ENCODE measurements at places on chromosomes 1 and 21. TPM values are rescaled to one million over a fixed set of nuclear protein-coding genes. Genes with fewer than 3 reads are reported as not detected.

Gene PRKAA2
- total RNA-seq, result 2.5 TPM

Gene TTC34
- 0.26 TPM for total RNA-seq

Gene SAMD11
- total RNA-seq, result 46.1 TPM

Gene RAB25
- total RNA-seq, result 3.4 TPM

Gene PYHIN1
- total RNA-seq, result not detected

Gene TMOD4
- not detected for total RNA-seq

Gene NTMT2
- not detected for total RNA-seq

Gene CFAP74
- total RNA-seq, result not detected

Gene MATN1
- not detected for total RNA-seq

Gene ID3
- 114 TPM for total RNA-seq

Gene CHI3L1
- total RNA-seq, result not detected

Gene CLSTN1
- total RNA-seq, result 81.2 TPM

Gene AKNAD1
- total RNA-seq, result 0.78 TPM

Gene GPA33
- total RNA-seq, result not detected

Gene KLHDC9
- total RNA-seq, result 0.96 TPM

Gene RYR2
- 0.08 TPM for total RNA-seq

Gene C1QA
- total RNA-seq, result not detected

Gene SYT11
- 30.6 TPM for total RNA-seq

Gene ARMH1
- total RNA-seq, result 1.2 TPM

Gene IBA57
- 8.9 TPM for total RNA-seq

Gene ELAPOR1
- 0.13 TPM for total RNA-seq

Gene WNT9A
- 0.65 TPM for total RNA-seq

Gene ETNK2
- total RNA-seq, result 8.7 TPM

Gene SYCP1
- not detected for total RNA-seq

Gene LIPI
- not detected for total RNA-seq

Measured in epithelial cell of alveolus of lung (primary cell).